A549 treated with Hydrocortisone at 1 μM for 4 hours (cell line): ENCODE measurements at places on chromosomes 2 and 18. TPM values are rescaled to one million over a fixed set of nuclear protein-coding genes. Genes with fewer than 3 reads are reported as not detected.

The TOGARAM2 gene
- total RNA-seq: 0.09 to 0.24 TPM (median 0.14 TPM) in 5 replicates

The SFTPB gene
- 0.06 to 0.31 TPM (median 0.13 TPM) in 5 replicates for total RNA-seq

The ALPP gene
- total RNA-seq: 9.3 to 13.2 TPM (median 12.1 TPM) in 5 replicates

The SP140 gene
- 0.16 to 0.29 TPM in 2 of 5 replicates, not detected in the others for total RNA-seq

The CRYGC gene
- total RNA-seq: not detected in 5 replicates

The NOL4 gene
- total RNA-seq: not detected in 5 replicates

The NCKAP5 gene
- 0.71 to 1.3 TPM (median 0.97 TPM) in 5 replicates for total RNA-seq

The NT5C1B gene
- total RNA-seq: not detected in 5 replicates

The SERPINB4 gene
- total RNA-seq: 0.09 to 0.25 TPM (median 0.18 TPM) in 4 of 5 replicates, not detected in the other

The CROCC2 gene
- total RNA-seq: not detected in 5 replicates

The ZNF804A gene
- not detected in 5 replicates for total RNA-seq

The RAB6C gene
- total RNA-seq: not detected in 5 replicates

The MAL gene
- total RNA-seq: 0.15 to 0.23 TPM (median 0.20 TPM) in 5 replicates

The CXCR1 gene
- total RNA-seq: not detected in 5 replicates

The TRIB2 gene
- total RNA-seq: 0.47 to 0.77 TPM (median 0.75 TPM) in 5 replicates

The UGT1A1 gene
- total RNA-seq: 0.56 to 1.1 TPM (median 0.91 TPM) in 5 replicates

The CFAP65 gene
- total RNA-seq: 0.07 to 0.29 TPM (median 0.20 TPM) in 5 replicates

The ATG16L1 gene
- total RNA-seq: 38.2 to 44.9 TPM (median 40.5 TPM) in 5 replicates

The CYP27C1 gene
- 3.2 to 4.2 TPM (median 3.7 TPM) in 5 replicates for total RNA-seq

The GKN1 gene
- total RNA-seq: 0.37 to 0.94 TPM (median 0.48 TPM) in 5 replicates

The NTSR2 gene
- 0.05 to 0.09 TPM in 2 of 5 replicates, not detected in the others for total RNA-seq
